ENCODE measurements at places on chromosomes 3 and 15. TPM values are rescaled to one million over a fixed set of nuclear protein-coding genes. Genes with fewer than 3 reads are reported as not detected.

The CADM2 gene
- 0.38 TPM for total RNA-seq

The RAB6B gene
- total RNA-seq: 2.0 TPM

The PPP1R14D gene
- not detected for total RNA-seq

The HDAC11 gene
- 1.8 TPM for total RNA-seq

The MITF gene
- not detected for total RNA-seq

The CTXN2 gene
- total RNA-seq: not detected

GRCh38 chr3:185172086-185173049 is 19.5 kb upstream of the C3orf70 start:
- DNase-seq: no peak

DNA sequence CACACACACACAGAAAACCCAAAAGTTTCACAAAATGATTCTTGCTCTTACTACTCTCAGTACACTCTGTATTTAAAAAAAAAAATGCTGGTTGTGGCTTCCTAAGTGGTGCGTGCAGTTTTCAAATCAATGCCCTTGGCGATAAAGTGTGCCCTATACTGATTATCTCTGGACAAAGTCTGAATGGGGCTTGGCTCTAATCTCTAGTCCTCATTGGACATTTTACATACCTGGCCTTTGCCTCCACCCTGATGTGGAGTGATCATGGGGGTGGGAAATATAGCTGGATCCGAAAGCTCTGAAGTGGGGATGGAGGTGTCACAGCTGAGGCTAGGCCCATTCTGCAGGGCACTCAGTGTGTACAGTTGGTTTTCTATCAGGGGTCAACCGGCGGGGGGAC is 14.1 kb downstream of the B3GNT5 start:
- no peak for DNase-seq

- DNase-seq: peak; percentile 52
Measured at GRCh38 chr3:12188328-12188648, 29.6 kb upstream of the TIMP4 start.

DNA sequence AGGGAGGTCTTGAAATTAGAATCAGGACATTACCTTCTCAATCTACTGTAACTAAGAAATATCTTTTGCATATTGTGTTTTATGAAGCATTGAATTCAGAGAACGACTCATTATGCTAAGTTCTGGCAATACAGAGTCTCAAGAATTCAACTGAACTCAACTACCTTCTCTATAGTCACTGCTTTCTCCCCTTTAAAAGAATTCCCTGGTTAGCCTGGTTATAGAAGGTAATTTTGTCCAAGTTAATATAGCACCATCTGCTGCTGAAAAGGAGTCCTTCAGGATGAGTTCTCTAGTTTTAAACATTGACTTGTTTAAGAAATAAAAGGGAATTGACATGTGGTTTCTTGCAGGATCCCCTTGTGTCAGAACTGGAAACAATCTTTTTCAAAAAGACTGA is 60.2 kb downstream of the IL16 start:
- DNase-seq: no peak

DNA sequence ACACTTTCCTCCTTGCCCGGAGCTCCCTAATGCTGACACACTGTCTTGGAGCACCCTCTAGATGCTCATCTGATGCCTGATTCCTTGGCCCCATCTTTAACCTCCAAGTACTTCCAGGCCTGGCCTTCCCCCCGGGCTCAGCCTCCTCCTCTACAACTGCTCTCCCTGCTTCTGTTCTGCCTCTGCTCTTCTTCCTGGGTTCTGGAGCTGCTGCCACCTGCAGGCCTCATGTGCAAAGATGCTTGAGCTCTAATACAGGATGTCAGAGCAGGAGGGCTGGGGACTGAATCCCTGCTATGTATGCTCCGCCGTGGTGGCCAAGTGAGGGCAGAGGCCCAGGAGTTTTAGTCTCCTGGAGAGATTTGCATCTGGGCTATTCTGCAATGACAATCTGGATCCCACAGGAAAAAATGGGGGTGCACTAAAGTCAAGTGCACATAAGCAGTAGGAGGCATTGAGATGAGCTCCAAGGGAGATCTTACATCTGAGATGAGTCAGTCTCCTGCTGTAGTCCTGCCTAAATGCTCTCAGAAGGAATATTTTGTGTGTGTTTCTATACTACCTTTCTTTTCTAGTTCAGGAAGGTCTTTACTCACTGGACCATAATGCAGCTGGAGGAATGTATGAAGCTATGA is 296.3 kb downstream of the UACA start:
- DNase-seq: peak; percentile 72

DNA sequence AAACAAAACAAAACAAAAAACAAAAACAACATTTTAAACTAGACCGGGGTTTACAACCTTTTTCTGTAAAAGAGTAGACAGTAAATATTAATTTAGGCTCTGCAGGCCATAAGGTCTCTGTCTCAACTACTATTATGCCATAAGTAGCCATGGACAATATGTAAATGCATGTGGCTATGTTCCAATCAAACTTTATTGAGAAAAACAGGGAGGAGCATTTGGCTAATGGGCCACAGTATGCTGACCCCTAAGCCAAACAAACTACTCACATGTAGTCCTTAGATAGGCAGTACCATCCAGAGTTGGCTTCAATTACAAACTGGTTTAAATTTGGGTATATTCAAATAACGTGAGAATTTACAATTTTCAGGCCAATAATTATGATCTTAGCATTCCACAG is 144.2 kb downstream of the TBL1XR1 start:
- DNase-seq: no peak

DNA sequence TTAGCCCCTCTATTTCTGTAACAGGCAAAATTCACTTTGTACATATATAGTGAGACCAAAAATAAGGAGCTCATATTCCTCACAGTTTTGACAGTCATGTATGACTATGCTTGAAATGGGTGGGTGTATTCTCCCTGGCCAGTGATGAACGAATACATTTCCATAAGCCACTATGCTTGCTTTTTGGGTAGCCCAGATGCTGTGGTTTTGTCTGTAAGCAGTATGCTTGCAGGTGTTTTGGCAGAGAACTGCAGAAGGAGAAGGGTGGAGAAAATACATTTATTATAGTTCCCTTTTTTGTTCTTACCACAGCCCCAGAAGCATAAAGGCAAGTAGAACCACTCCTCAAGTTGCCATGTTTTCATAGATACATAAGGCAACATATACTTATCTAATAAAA is 131.2 kb downstream of the RBMS3 start:
- no peak for DNase-seq

GRCh38 chr3:99823723-99824711 is 6.4 kb downstream of the CMSS1 start:
- no peak for DNase-seq

GRCh38 chr3:149411583-149411982 is 34.1 kb upstream of the TM4SF1 start:
- no peak for DNase-seq

DNA sequence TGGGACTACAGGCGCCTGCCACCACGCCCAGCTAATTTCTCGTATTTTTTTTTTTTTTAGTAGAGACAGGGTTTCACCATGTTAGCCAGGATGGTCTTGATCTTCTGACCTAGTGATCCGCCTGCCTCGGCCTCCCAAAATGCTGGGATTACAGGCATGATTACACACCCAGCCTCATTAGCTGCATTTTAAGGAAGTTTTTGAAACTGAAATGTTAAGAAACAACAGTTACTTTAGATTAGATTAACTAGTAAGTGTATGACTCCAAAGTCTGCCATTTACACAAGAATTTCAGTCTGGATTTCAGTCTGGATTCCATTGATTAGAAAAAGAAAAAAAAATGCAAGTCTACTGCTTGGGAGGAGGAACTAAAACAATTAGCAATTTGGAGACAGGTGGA is 24.5 kb upstream of the VPS39 start:
- no peak for DNase-seq

- DNase-seq: no peak
Measured at GRCh38 chr3:193805448-193805847, 212.4 kb downstream of the OPA1 start.

DNA sequence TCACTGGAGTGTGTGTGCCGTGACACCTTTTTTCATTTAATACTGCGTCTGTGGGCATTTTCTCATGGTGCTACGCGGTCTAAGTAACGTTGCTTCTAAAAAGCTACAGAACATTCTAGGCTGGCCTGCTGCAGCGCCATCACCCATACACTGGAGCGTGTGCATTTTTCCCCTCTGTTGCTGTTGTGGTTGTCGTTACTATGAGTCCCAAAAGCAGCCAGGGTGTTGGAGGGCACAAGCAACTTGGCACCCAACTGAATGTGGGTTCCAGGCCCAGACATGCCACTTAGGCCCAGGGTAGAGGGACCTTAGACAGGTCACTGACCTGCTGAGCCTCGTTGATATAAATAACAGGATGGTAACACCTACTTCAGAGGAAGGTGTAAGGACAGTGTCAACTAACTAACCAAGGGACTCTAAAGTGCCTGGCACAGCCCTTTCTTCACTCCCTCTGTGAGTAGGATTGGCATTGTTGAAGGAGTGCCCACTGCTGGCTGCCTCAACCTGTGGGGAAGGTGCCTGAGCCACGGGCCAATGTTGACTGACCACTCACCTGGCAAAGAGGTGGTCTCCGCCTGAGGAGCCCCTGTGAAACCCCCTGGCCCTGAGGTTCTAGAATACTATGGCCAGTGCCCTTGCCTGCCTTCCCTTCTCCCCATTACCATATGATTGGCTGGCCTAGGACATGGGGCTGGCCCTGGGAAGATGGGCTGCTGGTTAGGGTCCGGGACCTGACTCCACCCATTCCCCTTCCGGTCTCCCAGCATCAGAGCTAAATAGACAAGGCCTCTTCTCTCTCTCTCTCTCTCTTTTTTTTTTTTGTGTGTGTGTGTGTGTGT is 3.5 kb downstream of the CSK start:
- peak; percentile 76 for DNase-seq

- DNase-seq: no peak
Measured at GRCh38 chr3:150222691-150223489, 185.2 kb upstream of the TSC22D2 start.

GRCh38 chr3:150040097-150040496 is 69.4 kb upstream of the PFN2 start:
- no peak for DNase-seq

GRCh38 chr3:169841171-169841570 is 28.5 kb upstream of the LRRC34 start:
- no peak for DNase-seq
